ENCODE measurements at places on chromosomes 16 and 17. TPM values are rescaled to one million over a fixed set of nuclear protein-coding genes. Genes with fewer than 3 reads are reported as not detected.

Gene LGALS9B
- total RNA-seq, result not detected

Gene DNAJA2
- total RNA-seq, result 71.3 TPM

Gene CHST4
- 0.10 TPM for total RNA-seq

Gene CDRT15
- not detected for total RNA-seq

Gene ADCY9
- 6.4 TPM for total RNA-seq

Gene ST6GALNAC2
- total RNA-seq, result 0.51 TPM

Gene CD300A
- total RNA-seq, result 0.12 TPM

Gene EFCAB5
- total RNA-seq, result 0.46 TPM

Gene ITGA3
- 433 TPM for total RNA-seq

Gene CDH1
- total RNA-seq, result 4.2 TPM

Gene AHSP
- total RNA-seq, result not detected

Gene OSGIN1
- 57.0 TPM for total RNA-seq

Gene KRT9
- total RNA-seq, result not detected

Gene KRTAP4-4
- total RNA-seq, result not detected

Gene TMEM114
- not detected for total RNA-seq

Gene C16orf96
- total RNA-seq, result not detected

Gene ADAP2
- total RNA-seq, result 2.5 TPM

Gene ITGA2B
- 1.7 TPM for total RNA-seq

Gene SMIM5
- total RNA-seq, result 0.31 TPM

Gene IL34
- 0.72 TPM for total RNA-seq

Gene GRIN2C
- 0.23 TPM for total RNA-seq

Gene KRTAP4-6
- not detected for total RNA-seq

Gene FA2H
- total RNA-seq, result 33.5 TPM

Gene ATP1B2
- 0.21 TPM for total RNA-seq

Gene OR2C1
- not detected for total RNA-seq

Gene CBLN1
- 0.40 TPM for total RNA-seq

Gene UTS2R
- total RNA-seq, result not detected

Gene TLE7
- total RNA-seq, result not detected

Gene SHBG
- total RNA-seq, result 0.35 TPM

Gene SSTR5
- total RNA-seq, result 0.37 TPM

Gene SLC5A11
- 0.31 TPM for total RNA-seq

Gene CASKIN2
- total RNA-seq, result 10.5 TPM

Gene GPRC5C
- 85.4 TPM for total RNA-seq

Gene LLGL2
- total RNA-seq, result 29.1 TPM

Gene HOXB3
- 6.6 TPM for total RNA-seq

Gene WNK4
- 1.3 TPM for total RNA-seq

Gene CCL22
- total RNA-seq, result 0.06 TPM

Gene ACE
- total RNA-seq, result 0.64 TPM

Gene FOXL1
- total RNA-seq, result 1.7 TPM

Gene PRSS22
- 1.2 TPM for total RNA-seq

Gene ACACA
- 52.7 TPM for total RNA-seq

Gene IL21R
- total RNA-seq, result not detected

Gene PLD6
- total RNA-seq, result 6.4 TPM

Gene NOS2
- 0.13 TPM for total RNA-seq

Gene ACSM3
- 5.5 TPM for total RNA-seq

Gene NACA2
- not detected for total RNA-seq

Gene MT1M
- not detected for total RNA-seq

Gene SENP3
- total RNA-seq, result 109 TPM

Gene NTHL1
- total RNA-seq, result 37.5 TPM

Gene HOXB4
- total RNA-seq, result 0.20 TPM

Gene CDIP1
- 13.8 TPM for total RNA-seq

Gene TRAP1
- 140 TPM for total RNA-seq
